ENCODE measurements at places on chromosomes 7 and 10. TPM values are rescaled to one million over a fixed set of nuclear protein-coding genes. Genes with fewer than 3 reads are reported as not detected.

PLPP4 gene
- 18.8 TPM for total RNA-seq

MMD2 gene
- 2.4 TPM for total RNA-seq

DNA sequence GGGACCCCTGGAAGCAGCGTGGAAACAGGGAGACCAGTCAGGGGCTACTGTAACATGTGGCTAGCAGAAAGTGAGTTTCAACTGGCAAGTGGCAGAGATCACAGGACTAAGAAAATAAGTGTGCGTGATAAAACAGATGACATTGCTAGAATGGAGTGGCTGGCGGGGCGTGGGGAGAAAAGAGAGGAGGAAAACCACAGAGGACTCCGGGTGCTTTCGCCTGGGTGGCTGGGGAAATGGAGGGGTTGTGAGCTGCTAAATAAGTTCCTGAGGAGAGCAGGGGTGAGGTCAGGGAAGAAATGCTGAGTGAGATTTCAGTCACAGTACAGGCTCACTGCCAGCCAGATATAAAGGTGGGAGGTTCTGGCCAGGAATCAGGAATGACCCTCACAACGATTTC, 166.9 kb downstream of the MYOF start:
- no peak for DNase-seq

AP5Z1 gene
- total RNA-seq: 14.7 TPM

KCNK18 gene
- not detected for total RNA-seq

DNA sequence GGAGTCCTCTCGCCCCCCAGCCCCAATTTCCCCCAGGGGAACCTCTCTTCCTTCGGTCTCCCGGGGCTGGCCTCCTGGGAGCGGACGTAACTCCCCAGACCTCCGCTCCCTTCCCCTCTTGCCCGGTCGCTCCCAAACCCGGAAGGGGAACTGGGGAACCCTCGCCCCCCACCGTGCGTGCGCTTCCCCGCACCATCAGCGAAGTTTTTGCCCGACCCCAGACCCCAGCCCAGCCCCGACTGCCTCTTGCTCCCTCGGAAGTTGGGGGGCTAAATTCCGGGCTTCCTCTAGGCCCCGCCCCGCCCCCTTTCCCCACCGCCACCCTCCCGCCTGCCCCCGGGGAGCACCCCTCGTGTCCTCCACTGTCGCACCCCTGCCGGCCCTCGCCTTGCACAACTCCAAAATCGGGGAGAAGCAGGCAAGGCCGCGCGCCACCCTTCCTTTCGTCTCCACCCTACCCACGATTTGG, 436 bp downstream of the GNB2 start:
- peak; percentile 26 for DNase-seq

- DNase-seq: no peak
Measured at GRCh38 chr7:99219985-99220384, 12.1 kb upstream of the KPNA7 start.

TMEM270 gene
- not detected for total RNA-seq

DNA sequence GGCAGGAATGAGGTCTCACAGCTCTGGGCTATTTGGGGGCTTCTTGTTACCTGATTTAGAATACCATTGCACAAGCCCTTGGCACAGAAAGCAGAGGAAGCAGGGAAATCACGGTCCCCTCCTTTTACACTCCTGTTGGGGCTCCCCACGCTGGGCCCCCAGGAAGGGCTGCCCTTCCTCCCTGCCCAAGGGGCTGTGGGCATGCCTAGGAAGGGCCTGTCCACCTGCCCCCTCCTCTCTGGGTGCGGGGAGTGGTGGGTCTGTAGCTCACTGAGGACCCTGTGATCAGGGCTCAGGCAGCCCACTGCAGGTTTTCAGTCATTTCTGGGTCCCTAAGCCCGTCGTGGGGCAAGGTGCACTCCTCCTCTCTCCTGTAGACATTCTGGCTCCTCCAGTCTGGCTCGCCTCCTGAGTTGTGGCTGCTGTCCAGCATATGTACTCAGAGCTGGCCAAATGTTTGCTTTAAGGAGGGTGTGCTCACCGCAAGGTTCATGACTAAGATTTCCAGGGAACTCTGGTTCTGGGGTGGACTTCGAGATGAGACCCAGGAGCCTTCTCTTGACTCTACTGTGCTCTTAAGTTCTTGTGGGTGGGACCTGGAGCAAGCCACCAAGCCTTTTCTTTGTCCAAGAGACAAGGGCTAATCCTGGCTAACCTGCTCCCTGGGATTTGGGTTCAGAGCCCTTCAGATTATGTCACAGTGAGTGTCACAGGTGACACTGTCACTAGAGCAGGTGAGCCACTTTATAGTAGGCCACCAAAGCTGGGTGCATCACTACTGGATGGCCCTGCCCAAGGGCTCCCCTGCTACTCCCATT, 56.0 kb downstream of the TACR2 start:
- no peak for DNase-seq

DNA sequence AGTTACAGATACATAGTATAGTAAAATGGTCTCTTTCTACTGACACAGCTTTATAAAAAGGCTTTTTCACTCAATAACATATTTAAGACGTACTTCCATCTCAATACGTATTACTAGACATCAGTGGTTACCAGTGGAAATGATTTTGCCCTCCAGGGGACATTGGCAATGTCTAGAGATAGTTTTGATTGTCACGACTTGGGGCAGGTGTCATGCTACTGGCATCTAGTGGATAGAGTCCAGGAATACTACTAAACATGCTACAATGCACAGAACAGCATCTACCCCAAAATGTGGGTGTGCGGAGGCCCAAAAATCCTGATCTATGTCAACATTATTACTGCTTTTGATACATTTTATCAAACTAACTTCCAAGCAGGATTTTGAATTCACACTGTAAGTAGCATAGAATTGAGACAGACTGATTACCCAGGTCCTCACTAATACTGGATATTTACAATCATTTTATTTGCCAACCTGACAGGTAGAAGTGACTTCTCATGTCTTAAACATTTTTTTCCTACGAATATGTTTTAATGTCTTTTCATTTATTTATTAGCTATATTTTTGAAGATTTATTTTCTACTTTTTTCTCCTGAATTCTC, 53.8 kb downstream of the HGF start:
- no peak for DNase-seq

STOX1 gene
- 9.0 TPM for total RNA-seq

GRCh38 chr7:41346878-41347277, 356.0 kb downstream of the INHBA start:
- DNase-seq: no peak

ZNF138 gene
- total RNA-seq: 51.8 TPM

DNA sequence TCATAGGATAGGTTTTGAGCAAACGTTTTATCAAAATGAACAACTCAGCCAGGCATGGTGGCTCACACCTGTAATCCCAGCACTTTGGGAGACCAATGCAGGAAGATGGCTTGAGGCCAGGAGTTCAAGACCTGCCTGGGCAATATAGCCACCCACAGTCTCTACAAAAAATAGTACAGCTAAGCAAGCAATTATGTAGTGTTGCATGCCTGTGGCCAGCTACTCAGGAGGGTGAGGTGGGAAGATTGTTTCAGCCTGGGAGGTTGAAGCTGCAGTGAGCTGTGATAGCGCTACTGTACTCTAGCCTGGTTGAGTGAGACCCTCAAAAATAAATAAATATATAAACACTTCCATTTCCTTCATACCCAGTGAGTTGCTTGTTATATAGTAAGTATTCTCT, 67.1 kb downstream of the LSMEM1 start:
- DNase-seq: no peak

- no peak for DNase-seq
Measured at GRCh38 chr10:21396889-21397288, 128.6 kb downstream of the SKIDA1 start.

GRCh38 chr7:121041516-121042148, 53.1 kb downstream of the CPED1 start:
- no peak for DNase-seq

- DNase-seq: peak; percentile 8
Measured at GRCh38 chr7:124856299-124856888, 73.2 kb downstream of the POT1 start.

DNA sequence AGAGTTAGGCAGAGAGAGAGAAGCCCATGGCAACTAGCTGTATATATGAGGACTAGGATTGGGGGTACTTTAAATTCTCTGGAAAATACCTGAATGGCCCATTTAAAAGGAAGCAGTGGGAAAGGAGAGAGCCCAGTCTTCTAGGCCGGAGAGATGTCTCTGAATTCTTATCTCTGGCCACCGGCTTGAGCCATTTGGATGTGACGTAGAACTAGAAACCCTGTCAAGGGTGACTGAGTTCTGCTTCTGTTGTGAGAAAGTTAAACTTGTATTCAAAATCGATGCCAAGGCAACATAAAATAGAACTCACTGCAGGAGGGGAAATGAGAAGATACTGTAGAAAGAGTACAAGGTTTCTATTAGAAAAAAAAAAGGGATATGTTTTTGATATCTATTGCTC, 6.3 kb upstream of the GSTK1 start:
- no peak for DNase-seq

TRPV5 gene
- not detected for total RNA-seq

DNA sequence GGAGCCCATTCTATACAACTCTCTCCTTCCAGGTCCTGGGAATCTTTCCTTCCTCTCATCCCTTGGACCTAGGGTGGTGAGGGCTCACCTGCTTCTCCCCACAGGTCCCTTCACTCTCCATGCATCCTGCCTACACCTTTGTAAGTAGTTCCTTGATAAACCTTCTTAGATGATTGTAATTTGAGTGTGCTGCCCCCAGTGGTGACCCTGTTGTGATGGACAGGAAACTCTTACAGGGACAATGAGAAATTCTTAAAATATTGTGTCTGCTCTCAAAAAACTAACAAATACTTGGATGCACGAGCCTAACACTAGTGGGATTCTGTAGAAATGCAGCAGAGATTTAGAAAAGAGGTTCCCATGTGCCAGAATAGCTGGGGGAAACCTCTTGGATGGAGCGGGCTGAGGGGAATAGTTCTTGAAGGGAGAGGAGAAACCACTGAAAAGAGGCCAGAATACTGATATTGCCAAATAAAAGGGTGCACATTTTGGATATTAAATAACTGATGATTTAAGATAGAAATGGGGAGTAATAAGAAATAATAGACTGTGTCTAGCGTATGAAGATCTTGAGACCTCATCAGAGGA, 6.7 kb upstream of the PAXIP1 start:
- DNase-seq: no peak

DNA sequence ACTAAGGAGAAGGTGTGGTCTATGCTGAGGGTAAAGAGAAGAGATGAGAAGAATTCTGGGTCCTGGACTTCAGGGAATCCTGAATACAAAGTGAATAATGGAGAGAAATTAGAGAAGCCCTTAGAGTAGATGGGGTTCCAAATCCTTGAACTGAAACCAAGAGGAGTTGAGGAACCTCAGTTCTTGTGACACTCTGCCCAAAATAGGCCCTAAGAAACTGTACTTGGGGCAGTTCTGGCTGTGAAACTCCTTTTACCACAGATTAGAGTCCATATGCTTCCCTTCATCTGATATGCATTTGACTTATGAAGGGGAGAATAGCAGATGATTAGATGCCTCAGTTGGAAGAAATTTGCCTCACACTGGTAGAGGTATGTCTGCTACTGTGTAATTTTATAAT, 19.0 kb downstream of the TES start:
- no peak for DNase-seq

- DNase-seq: no peak
Measured at GRCh38 chr7:44794331-44794730, 2.1 kb upstream of the PPIA start.

DNA sequence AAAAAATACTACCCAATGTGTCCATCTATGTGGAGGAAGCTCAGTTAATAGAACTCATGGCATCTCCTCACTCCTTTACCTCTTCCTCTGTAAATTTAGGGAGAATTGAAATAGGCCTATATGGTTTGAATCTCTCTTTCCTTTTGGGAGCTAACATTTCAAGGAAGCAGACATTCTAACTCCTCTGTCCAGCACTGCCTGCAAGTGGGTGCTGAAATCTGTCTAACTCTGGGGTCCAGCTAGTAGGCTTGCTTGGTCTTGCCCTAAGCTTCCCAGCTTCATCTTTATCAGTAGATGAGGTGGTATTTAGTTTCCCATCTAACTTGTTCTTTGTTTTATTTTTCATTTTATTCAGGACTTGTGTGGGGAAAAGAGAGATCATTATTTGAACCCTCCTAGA, 23.2 kb downstream of the CYCS start:
- DNase-seq: no peak

RHOBTB1 gene
- total RNA-seq: 30.2 TPM

DNA sequence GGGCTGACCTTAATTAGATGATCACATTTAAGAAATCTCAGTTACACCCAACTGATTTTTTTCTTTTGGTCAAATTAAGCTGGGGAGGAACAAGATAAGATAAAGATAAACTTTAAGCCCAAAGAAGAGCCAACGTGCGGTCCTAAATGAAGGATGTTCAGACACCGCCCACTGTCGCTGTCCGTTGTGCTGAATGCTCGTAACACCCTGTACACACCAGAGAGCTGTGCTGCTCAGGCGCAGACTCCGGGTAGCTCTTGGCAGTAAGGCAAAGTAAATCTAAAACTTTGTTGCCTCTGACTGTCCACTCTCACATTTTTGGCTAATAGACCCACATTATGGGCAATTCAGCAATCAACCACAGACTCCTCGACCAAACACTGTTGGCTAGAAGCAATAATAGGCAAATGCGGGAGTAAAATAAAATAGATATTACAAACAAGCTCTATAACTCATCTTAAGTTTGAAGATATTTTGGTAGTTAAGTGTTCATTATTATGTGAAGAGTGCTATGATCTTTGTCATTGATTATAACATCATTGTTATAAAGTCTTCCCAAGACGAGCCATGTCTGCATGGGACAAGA, 57.1 kb downstream of the PLPP4 start:
- no peak for DNase-seq

DNA sequence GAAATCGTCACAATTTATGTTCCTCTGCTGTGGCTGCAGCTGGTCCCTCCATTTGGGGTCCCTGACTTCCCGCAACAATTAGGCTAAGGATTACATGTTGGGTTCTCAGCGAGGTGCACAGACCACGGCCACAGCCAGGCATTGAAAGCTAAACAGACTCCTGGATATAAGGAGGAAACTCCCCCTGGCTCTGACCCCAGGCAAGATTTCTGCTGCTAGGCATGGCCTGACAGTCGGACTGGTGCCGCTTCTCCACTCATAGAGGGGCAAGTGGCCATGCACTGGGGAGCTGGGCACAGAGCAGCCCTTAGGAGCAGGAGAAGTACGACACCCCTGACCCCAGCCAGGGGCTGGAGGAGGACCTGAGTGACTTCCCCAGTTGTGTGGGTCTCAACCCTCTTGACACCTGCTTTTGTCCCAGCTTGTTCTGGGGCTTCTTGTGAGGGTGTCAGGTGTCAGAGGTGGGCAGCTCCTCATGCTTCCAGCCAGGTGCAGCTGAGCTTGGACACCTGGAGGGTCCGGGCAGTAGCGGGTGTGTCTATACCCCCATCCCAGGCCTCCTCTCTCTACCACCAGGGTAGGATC, 38.3 kb downstream of the TSPAN15 start:
- DNase-seq: no peak

DNA sequence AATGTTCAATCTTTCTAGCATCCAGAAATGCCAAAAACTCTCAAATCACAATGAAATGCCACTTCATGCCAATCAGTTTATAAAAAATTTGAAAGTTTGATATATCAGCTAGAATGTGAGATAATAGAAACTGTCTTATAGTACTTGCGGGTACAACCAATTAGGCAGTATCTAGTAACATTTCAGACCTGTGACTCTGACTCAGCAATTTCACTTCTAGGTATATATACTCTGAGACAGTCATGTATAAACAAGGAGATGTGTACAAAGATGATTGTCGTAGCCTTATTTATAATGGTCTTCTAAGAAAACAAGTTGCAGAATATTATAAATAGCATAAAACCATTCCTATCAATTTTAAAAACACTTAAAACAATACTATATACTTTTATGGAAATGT, 252.3 kb upstream of the PODXL start:
- no peak for DNase-seq
